ENCODE measurements at places on chromosomes 3 and 15.

GRCh38 chr3:119891944-119892721, 110.2 kb downstream of the NR1I2 start:
- peak; percentile 26 for DNase-seq

GRCh38 chr3:121592856-121593702, at the start of gene FBXO40:
Gene FBXO40, plus strand, starts transcription at chr3:121593379. Its CDS starts 27,197 bp downstream, at chr3:121620576.
- no peak for DNase-seq

- DNase-seq, result no peak
Observed at GRCh38 chr15:74316141-74316540, 51.3 kb downstream of the CYP11A1 start.

DNA sequence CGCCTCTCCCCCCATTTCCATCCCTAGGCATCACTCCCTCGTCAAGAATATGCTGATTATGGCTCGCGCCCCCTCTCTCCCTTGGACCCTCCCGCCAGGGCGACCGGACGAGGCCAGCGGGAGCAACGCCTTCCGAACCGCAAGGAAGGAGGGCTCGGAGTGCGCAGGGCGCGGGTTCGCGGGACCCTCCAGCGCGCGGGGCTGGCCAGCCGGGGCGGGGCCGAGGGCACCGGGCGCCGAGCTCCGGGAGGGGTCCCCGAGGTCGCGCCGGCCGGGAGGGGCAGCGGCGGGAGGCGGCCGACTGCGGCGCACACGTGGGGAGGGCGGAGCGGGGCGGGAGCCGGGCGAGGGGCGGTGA, 483 bp downstream of the EHD4 start:
- DNase-seq, result peak; percentile 17

DNA sequence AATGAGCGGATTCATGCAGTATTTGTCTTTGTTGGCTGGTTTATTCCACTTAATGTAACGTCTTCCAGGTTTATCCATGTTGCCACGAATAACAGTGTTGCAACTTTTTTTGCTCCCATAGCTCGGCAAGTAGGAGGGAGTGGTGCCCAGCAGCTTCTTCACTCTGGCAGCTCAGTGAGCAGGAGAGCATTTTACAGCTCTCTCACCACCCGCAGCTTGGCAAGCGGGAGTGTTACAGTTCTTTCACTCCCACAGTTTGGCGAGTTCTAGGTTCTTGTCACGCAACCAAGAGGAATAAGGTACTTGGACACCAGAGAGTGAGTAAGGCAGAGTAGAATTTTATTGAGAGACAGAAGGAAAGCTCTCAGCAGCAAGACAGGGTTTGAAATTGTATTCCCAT, 935.2 kb downstream of the TBL1XR1 start:
- no peak for DNase-seq

GRCh38 chr3:99777708-99778107, 40.0 kb upstream of the CMSS1 start:
- no peak for DNase-seq

GRCh38 chr3:138326866-138327595, 2.6 kb downstream of the NME9 start:
- no peak for DNase-seq

- DNase-seq, result no peak
Observed at GRCh38 chr3:100893590-100893989, 99.6 kb downstream of the ABI3BP start.

GRCh38 chr3:14144423-14145075, 19.7 kb downstream of the TMEM43 start:
- DNase-seq, result no peak

DNA sequence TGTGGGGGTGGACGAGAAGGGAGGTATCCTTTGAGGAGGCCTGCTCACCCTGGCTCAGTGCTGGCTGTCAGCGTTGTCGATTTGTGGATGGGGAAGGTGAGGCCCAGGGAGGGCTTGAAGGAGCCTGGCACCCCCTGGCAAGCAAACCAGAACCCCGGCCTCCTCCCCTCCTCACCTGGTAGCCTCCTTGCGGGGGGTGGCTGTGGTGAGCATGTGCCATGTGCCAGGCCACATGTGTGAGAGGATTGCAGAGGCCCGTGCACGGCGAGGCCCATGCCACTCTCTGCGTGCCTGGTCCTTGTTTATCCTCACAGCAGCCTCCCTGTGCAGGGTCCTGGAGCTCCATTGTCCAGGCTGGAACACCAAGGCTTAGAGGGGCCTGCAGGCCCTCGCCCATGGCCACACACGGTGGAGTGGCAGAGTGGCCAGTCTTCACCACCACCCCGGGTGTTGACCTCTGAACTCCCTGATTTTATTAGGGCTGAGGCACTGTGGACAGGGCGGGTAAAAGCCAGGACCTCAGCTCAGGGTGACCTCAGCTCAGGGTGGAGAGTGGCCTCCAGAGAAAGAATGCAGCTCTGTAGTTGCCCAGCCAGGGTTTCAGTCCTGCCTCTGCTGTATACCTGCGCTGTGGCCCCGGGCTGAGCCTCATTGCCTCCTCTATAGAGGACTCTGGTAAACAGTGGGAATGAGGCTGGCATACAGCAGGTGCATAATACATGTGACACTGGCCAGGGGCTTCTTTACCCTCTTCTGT, 29.1 kb downstream of the HDAC11 start:
- DNase-seq, result no peak

- no peak for DNase-seq
Observed at GRCh38 chr15:90316139-90316538, 35.9 kb upstream of the ZNF774 start.

GRCh38 chr3:166955201-166955939, 424.7 kb downstream of the ZBBX start:
- no peak for DNase-seq

GRCh38 chr3:79558943-79559342, 208.9 kb downstream of the ROBO1 start:
- DNase-seq, result no peak

DNA sequence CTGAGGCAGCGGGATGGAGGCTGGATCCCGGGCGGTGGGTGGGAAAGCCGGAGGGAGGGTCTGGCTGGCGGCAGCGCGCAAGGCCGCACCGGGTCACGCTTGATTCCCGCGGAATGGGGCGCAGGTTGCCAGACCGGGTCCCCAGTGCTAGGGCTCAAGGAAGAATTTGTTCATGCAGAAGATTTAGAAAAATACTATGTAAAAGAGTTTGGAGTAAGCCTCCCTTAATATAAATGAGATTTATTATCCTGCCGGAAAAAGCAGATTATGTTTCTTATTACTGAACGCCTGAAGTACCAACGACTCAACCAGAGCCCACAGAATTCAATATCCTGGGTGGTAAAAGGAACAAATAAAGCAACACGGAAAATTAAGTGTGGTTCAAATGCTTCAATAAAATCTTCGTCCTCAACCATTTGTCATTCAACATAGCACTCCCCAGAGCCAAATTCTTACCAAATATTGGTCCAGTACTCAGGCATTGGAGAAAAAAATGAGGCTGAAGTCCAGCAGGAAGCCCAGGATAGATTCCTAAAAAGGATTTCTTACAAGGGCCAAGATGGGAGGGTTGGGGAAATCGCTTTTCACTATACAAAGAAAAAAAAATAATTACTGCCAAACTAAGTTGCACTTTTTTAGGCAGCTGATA, 1.2 kb upstream of the ZBTB20 start:
- DNase-seq, result no peak

- no peak for DNase-seq
Observed at GRCh38 chr15:84725001-84725491, 9.1 kb upstream of the SEC11A start.

- no peak for DNase-seq
Observed at GRCh38 chr15:41286665-41287333, 45.6 kb downstream of the OIP5 start.

- no peak for DNase-seq
Observed at GRCh38 chr15:84016371-84016770, 219.2 kb upstream of the GOLGA6L4 start.

- no peak for DNase-seq
Observed at GRCh38 chr3:150061288-150062024, 90.8 kb upstream of the PFN2 start.

DNA sequence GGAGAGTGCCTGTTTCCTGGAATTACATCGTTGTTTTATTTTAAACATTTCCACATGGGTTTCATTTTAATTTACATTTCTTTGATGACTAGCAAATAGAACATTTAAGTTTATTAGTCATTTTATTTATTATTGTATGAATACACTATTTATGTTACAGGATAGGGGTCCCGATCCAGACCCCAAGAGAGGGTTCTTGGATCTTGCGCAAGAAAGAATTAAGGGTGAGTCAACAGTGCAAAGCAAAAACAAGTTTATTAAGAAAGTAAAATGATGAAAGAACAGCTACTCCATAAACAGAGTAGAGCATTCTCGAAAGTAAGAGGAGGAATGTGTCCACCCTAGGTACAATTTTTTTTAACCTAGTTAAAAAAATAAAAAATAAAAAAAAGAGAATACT, 539.5 kb downstream of the NAALADL2 start:
- DNase-seq, result no peak

DNA sequence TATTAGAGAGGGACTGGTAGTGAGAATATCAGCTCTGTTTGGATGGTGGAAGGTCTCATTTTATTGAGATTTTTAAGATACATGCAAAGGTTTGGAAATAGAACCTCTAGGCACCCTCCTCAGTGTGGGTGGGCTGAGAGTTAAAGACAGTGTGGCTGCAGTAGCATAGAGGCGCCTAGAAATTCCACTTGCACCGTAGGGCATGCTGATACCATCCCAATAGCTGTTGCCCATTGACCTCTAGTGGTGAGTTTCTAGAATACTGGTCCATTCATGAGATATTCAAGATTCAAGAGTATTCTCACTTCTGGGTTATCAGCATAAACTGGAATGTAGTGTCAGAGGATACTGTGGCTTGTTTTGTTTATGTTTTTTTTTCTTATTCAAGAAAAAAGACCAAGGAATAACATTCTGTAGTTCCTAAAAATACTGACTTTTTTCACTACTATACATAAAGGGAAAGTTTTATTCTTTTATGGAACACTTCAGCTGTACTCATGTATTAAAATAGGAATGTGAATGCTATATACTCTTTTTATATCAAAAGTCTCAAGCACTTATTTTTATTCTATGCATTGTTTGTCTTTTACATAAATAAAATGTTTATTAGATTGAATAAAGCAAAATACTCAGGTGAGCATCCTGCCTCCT, 87.2 kb downstream of the TGFBR2 start:
- no peak for DNase-seq

- no peak for DNase-seq
Observed at GRCh38 chr3:43926055-43926454, 235.3 kb downstream of the ABHD5 start.

- no peak for DNase-seq
Observed at GRCh38 chr3:27171113-27171512, 198.1 kb downstream of the NEK10 start.

- DNase-seq, result no peak
Observed at GRCh38 chr3:34159613-34160420, 361.4 kb downstream of the PDCD6IP start.

DNA sequence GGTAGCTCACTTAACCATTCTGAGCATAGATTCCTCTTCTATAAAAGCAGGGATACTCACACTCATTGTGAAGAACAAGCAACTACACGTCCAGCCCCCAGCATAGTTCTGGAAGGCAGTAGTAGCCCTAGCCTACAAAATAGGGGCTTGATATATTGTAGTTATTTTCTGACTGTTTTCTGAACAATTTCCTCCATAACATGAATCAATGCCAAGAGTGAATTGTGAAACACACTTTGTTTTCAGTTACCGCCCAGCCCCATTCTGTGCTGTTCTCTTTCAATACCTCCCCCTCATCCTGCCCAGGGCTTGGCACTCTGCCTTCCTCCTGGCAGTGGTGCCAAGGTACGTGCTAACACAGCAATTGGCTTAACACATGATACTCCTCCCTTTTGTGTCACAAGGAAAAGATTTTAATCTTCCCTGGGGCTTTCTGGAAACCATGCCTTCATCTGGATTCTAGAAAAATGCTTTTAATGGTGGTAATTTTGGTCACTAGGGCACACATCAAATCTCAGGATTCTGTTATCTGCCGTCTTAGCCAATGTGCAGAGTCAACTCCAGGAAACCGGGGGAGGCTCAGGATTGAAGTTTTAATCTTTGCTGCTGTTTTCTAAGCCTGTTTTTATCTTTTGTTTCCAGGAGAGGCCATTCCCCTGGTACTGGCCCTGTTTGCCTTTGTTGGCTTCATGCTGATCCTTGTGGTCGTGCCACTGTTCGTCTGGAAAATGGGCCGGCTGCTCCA, 37.2 kb downstream of the IL20RB start:
- DNase-seq, result no peak

- no peak for DNase-seq
Observed at GRCh38 chr3:126483321-126483761, 7.7 kb upstream of the ZXDC start.

DNA sequence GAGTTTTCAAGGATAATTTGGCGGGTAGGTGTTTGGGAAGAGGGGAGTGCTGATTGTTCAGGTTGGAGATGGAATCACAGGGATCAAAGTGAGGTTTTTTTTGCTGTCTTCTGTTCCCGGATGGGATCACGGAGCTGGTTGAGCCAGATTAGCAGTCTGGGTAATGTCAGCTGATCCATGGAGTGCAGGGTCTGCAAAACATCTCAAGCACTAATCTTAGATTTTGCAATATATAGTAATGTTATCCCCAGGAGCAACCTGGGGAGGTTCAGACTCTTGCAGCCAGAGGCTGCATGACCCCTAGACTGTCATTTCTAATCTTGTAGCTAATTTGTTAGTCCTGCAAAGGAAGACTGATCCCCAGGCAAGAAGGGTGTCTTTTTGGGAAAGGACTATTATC, 354.1 kb upstream of the SGO1 start:
- DNase-seq, result no peak

- DNase-seq, result no peak
Observed at GRCh38 chr3:139716908-139717485, 39.2 kb upstream of the NMNAT3 start.

GRCh38 chr3:193846569-193846968, 253.6 kb downstream of the OPA1 start:
- no peak for DNase-seq

DNA sequence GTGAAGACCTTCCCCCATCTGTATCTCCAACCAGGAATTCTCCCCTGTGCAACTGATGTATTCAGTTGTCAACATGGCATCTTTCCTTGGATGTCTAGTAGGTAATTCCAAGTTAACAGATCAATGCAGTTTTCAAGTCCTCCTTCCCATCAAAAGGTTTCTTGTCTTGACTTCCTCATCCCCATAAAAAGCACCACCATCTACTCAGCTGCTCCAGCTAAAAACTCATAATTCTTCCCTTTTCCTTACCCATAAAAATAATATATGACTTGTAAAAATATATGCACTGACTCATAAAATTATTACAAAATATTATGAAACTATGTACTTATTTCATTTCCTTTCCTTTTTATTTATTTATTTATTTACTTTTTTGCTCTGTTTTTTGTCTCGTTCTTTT, 5.0 kb upstream of the CAND2 start:
- no peak for DNase-seq

- no peak for DNase-seq
Observed at GRCh38 chr15:66565741-66566144, at the start of gene LCTL. Gene LCTL, minus strand, starts transcription at chr15:66565998. Its CDS starts 633 bp downstream, at chr15:66565365.

GRCh38 chr3:28252001-28252431, 10.6 kb downstream of the CMC1 start:
- DNase-seq, result no peak

DNA sequence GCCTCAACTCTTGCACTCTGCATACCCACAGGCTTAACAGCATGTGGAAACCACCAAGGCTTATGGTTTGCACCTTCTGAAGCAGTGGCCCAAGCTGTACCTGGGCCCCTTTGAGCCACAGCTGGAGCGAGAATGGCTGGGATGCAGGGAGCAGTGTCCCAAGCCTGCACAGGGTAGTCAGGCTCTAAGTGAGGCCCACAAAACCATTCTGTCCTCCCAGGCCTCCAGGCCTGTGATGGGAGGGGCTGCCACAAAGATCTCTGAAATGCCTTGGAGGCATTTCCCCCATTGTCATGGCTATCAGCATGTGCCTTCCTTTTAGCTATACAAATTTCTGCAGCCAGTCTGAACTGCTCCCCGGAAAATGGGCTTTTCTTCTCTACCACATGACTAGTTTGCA, 12.5 kb upstream of the CMSS1 start:
- DNase-seq, result no peak

- no peak for DNase-seq
Observed at GRCh38 chr3:111690242-111690641, 95.1 kb upstream of the ZBED2 start.
